Esophagus squamous epithelium (tissue), 5 donors: ENCODE measurements at places on chromosomes 16 and 17. TPM values are rescaled to one million over a fixed set of nuclear protein-coding genes. Genes with fewer than 3 reads are reported as not detected.

GRCh38 chr17:488993-489757 is 136.6 kb upstream of the RPH3AL start:
- no peak for DNase-seq
- H3K27me3 ChIP-seq: no peaks in the 10 kb centered on the region
- H3K36me3 ChIP-seq: no peaks in the 10 kb centered on the region
- H3K4me3 ChIP-seq: peak overlapping the region; percentile 30

DNA sequence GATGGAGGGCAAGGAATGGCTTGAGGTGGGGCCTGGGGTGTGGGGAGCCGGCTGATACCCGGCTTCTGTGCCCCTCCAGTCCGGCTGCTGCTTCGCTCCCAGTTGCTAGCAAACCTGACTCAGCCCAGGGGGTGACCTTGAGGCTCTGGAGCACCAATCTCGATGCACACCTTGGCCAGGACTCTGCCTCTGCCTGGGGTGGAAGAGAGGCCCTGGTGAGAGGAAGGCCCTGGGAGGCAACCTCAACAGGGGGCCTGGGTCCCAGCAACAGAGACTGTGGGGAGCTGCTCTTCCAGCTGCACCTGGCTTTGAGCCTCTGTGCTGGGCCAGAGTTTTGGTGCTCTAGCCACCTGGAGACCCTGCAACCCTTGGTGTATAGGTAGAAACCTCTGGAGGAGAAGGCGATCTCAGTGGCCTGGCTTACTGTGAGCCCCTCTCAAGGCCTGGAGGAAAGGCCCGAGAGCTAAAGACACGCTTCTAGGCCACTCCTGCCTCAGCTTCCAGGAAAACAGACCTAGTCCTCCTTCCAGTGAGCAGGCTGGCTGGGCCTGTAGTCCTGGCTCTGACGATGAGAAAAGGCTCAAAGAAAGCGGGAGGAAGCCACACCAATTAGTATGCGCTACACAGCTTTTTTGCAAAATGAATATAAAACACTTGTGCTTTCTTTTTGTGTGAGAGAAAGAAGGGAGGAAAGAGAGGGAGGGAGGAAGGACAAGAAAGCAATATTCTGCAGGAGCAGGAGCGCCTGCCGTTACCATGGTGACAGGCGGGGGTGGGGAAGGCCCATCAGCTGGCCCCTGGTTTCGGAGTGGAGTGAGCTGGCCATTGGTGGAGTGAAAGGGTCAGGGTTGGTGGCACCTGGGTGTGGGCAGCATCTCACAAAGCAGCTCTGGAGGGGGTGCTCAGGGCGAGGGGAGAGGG is 51.0 kb downstream of the VAC14 start:
- no peak overlapping the region for H3K4me3 ChIP-seq
- H3K27ac ChIP-seq: peak overlapping the region; percentile 61
- no peaks in the 10 kb centered on the region for H3K36me3 ChIP-seq
- no peak for DNase-seq

GRCh38 chr17:81682565-81683207 is 911 bp downstream of the ARL16 start:
- H3K36me3 ChIP-seq: peaks cover 18% of the 10 kb centered on the region
- no peak for DNase-seq
- H3K27ac ChIP-seq: peak overlapping the region; percentile 91

Gene HBA2
- total RNA-seq: 4.7 TPM

Gene ALKBH5
- 55.8 TPM for total RNA-seq

Gene C16orf89
- total RNA-seq: 4.8 TPM

Gene SLC22A31
- not detected for total RNA-seq
